ENCODE measurements at places on chromosomes 5 and 9.

- DNase-seq, result no peak
Observed at GRCh38 chr9:35801328-35802128, 10.1 kb downstream of the NPR2 start.

DNA sequence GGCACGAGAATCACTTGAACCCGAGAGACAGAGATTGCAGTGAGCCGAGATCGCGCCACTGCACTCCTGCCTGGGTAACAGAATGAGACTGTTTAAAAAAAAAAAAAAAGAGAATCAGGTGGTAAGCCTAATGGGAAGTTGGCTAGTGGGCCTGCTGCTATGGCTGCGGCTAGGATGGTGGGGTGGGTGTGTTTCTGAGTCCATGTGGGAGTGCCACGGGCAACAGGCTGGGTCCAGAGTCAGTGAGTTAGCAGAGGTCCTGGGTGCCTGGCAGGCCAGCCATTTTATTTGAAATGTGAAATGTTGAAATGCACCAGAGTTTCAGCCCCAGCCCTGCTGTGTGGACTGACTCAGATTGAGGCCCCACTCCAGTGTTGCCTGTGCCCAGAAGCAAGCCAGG is 37.8 kb downstream of the JADE2 start:
- no peak for DNase-seq

DNA sequence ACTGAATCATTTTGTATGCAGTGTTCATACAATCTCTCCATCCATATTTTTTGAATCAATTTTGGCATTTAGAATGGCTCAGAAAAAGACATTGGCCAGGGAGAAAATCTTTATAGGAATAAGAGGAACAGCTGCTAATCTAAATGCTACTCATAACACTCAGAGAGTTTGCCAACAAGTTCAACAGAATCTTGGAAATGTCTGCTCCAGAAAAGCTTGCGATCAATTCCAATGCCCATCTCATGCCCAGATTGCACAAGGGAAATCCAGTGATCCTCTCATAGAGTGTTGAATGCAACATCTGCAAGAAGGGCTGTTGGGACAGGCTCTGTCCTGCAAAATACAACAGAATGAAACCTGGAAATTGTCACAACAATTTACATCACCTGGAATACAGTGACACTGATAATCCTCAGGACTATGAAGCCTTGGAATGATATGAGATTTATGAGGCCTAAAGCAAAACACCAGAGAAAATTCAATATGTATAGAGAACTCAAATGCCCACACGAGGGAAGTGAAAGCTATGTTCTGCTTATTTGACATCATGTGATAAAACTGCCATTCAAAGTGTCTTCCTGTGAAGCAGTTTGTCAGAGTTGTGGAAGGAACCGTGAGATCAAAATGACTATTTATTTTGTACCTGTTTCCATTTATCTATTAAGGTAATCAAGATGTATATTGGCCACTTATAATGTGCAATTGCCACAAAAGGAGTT is 190.1 kb downstream of the PARP8 start:
- DNase-seq, result no peak

GRCh38 chr9:123998970-123999621 is 12.5 kb upstream of the LHX2 start:
- no peak for DNase-seq

- no peak for DNase-seq
Observed at GRCh38 chr5:173796721-173797495, 91.2 kb upstream of the CPEB4 start.

GRCh38 chr5:178330791-178331404 is 98.3 kb upstream of the PHYKPL start:
- DNase-seq, result no peak

DNA sequence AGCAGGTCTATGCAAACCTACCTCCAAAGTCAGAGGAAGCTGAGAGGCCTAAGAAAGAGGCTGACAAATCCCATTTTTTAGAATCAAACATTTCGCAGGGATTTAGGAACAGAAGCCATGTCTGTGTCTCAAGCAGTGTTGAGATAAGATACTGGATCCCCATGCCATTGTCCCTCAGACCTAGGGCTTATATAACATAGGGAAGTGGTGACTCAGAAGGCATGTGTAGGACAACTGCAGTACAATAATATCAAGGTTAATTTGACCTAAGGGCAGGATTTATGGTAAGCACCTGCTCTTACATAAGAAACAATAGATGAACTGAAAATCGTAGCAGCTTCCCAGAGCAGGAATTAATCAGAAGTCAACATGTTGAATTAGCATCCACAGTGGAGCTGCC is 459.4 kb downstream of the ANXA1 start:
- DNase-seq, result no peak

- DNase-seq, result peak; percentile 4
Observed at GRCh38 chr5:123371575-123372179, 51.5 kb downstream of the CEP120 start.

- no peak for DNase-seq
Observed at GRCh38 chr5:175658299-175659145, 651 bp downstream of the HRH2 start.

GRCh38 chr5:179146277-179146676 is 86.1 kb downstream of the ZNF354C start:
- peak; percentile 52 for DNase-seq

All from activated T-cell treated with anti-CD3 and anti-CD28 coated beads for 48 hours (primary cell).